ENCODE measurements at places on chromosomes 4 and X.

DNA sequence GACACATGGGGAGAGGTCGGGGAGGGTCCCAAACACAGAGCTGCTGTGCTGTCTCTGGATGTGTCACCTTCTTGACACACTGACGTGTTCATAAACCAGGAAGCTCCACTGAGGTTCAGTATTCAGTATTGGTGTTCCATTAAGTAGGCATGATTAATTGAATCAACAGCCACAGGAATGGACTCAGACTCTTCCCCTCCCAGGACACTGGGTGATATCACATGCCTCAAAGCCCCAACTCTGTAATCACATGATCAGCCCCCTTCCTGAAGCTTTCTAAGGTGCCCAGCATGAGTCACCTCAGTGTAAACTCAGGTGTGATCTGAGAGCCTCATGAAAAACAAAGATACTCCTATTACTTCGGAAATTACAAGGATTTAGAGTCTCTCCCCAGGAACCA is 21.1 kb upstream of the HNRNPD start:
- H3K4me3 ChIP-seq = no peak overlapping the region
- H3K27ac ChIP-seq = no peak overlapping the region
- no peaks in the 10 kb centered on the region for H3K27me3 ChIP-seq
- no peaks in the 10 kb centered on the region for H3K36me3 ChIP-seq
- no peak for DNase-seq

- no peak for DNase-seq
- no peaks in the 10 kb centered on the region for H3K27me3 ChIP-seq
- no peaks in the 10 kb centered on the region for H3K36me3 ChIP-seq
Measured at GRCh38 chrX:102727761-102728160, 7.2 kb downstream of the GPRASP3 start.

DNA sequence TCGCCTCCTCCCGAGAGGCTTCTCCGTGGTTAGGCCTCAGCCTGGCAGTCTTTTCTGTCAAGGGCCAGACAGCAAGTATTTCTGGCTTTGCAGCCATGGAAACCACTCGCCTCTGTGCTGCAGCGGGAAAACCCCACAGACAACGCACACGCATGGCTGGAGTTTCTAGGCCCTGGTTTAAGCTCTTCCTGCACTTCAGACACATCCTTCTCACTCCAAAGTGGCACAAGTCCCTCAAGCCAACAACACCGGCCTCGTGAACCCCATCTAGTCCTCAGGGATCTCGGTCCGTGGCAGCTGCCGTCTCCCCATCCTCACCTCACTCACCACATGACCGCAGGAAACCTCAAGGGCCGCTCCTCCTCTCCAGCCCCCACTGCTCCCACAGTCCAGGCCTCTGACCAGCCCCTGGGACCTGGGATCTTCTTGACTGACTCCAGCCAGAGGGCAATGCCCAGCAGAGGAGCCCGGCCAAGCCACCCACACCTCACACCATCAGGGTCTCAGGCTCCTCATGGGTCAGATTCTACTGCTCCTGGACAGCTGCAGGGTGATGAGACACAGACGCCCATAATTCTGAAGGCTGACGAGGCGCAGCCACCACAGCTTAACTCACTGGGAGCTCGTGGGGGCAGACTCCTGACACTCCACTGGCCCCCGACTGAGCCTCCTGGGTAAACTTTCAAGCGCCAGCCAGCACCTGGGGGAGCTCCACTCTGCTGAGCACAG is 21.7 kb downstream of the LETM1 start:
- H3K4me3 ChIP-seq = no peak overlapping the region
- no peak for DNase-seq
- no peak overlapping the region for H3K27ac ChIP-seq
- no peaks in the 10 kb centered on the region for H3K27me3 ChIP-seq

DNA sequence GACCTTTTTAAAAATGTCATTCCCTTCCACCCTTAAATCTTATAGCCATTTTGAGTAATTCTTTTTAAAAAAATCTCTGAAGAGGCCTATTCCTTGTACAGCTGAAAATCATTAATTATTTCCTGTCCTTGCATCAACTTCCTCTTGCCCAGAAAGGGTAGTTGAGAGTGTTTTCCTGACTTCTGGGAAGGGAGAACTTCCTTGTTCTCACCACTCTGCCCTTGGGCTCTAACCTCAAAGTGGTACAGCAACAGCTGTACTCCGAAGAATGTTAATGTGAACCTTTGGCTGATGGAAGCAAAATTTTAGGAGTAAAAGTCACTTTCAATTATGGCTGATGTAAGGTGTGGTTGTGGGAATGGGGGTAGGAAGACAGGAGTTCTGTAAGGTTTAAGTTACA is 15.1 kb upstream of the FABP2 start:
- no peak for DNase-seq
- H3K4me1 ChIP-seq = peaks cover 2% of the 10 kb centered on the region
- H3K27me3 ChIP-seq = no peaks in the 10 kb centered on the region
- no peak overlapping the region for H3K27ac ChIP-seq
- no peak overlapping the region for H3K4me3 ChIP-seq
- H3K36me3 ChIP-seq = no peaks in the 10 kb centered on the region

DNA sequence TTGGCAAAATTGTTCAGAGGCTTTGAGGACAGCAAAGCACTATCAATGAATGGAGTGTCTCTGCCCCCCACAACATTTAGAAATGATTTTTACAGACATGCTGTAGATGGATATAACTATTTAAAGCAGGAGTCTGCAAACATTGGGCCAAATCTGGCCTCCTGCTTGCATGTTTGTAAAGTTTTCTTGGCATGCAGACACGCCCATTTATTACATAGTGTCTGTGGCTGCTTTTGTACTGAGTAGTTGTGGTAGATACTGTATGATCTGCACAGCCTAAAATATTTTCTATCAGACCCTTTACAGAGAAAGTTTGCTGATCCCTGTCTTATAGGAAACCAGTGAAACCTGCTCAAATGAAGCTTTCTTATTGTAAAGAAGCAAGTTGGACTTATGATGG is 45.5 kb upstream of the PHEX start:
- H3K36me3 ChIP-seq = no peaks in the 10 kb centered on the region
- no peak for DNase-seq

All from naive thymus-derived CD8-positive, alpha-beta T cell (primary cell).